ENCODE measurements at places on chromosomes 12 and 14.
A peak's percentile ranks its signal among the peaks of the same experiment; 100 is the strongest.

- no peak for DNase-seq
These were observed 19.1 kb downstream of the ANG start for GRCh38 chr14:20707622-20708021.

DNA sequence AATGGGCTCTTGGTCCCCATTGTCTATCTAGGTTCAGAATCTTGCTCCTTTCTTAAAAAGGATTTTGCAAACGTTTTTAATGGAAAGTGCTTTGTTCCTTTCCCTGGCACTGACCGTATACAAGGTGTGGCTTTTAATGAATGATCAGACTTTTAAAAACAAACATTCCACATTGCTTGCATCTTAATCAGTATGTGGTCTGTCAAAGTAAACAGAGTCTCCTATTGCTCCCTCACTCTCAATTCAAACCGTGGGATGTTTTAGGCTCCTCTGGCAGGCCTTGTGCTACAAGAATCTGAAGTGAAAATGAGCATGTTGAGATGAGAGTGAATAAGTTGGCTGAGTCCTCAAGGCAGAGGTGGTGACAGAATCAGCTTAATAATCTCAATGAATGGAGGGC, 107.0 kb downstream of the VRK1 start:
- peak; percentile 7 for DNase-seq

DNA sequence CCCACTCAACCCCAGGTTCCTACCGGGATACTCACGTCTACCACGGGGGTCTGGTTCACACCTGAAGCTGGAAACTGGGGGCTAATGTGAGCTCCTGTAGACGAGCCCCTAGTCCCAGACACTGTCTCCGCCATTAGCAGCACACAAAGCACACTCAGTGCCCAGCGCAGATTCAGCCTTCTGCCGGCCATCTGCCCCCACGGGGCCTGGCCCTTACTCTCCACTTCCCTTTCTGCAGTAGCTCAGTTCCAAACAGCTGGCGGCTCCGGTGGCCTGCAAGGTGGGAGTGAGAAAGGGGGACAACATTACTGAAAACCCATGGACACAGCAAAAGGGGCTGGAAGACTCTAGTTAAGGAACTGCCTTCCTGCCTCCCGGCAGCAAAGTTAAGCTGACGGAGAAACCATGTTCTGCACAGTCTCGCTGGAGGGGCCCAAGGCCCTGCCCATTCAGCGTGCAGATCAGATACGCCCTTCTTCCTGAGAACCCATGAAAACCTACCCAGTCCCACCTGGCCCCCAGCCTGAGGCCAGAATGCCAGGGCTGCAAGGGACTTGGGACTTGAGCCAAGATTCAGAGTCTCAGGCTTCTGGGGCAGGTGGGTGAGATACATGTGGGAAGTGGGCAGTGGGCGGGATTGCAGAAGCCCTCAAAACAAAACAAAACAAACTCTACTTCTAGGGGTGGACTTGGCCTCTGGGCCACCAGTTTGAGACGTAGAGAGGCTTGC, 2.1 kb downstream of the SLC8B1 start:
- no peak for DNase-seq

DNA sequence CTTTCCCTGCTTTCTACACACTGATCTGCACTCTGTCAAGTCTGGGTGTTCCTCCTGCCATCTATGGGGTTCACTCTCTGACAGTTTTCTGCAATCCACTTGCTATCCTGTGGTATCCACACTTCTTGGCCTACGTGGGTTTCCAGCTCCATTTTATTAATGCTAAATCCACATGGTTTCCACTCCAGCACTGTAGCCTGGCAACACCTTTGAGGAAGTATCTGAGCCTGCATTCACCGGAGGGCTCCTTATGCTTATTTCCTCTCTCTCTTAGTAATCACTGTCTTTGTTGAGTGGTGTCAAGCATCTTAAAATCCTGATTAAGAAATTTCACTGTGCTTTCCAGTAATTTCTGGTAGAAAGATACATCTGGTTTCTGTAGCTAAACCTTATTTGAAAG, 703.7 kb downstream of the TMEM121 start:
- DNase-seq: no peak

GRCh38 chr12:70876952-70877351, 43.6 kb downstream of the PTPRR start:
- no peak for DNase-seq

GRCh38 chr12:3959799-3960560, 86.8 kb upstream of the PARP11 start:
- no peak for DNase-seq

DNA sequence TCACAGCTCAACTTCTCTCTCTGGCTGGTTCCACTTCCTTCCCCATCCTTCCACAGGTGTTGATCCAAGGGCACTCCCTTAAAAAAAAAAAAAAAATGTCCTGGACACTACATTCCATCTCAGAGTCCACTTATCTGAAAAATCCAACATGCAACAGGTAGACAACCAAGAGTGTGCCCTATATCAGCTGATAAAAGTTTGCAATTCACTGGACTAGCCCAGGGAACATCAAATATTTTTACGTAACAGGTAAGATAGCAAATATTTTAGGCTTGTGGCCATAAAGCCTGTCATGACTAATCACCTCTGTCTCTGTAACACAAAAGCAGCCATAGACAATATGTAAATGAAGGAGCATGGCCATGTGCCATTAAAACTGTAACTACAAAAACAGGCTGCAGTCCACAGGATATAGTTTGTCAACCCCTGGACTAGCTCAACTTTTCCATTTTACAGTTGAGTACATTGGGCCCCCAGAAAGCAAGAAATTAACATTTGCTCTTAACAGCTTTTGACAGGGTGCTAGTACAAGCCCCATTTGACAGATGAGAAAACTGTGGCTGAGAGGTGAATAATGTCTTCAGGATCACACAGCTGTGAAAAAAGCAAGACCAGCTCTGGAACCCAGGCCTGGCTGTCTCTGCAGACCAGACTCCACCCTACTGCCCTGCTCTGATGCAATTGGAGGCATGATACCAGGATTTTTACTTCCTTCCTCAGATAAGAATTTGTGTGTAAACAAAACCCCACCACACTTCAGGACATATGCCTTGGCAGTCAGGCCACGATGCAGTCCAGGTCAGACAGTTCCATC, 68.9 kb downstream of the CMKLR1 start:
- no peak for DNase-seq

GRCh38 chr14:79580906-79581305, 630.4 kb downstream of the DIO2 start:
- no peak for DNase-seq

DNA sequence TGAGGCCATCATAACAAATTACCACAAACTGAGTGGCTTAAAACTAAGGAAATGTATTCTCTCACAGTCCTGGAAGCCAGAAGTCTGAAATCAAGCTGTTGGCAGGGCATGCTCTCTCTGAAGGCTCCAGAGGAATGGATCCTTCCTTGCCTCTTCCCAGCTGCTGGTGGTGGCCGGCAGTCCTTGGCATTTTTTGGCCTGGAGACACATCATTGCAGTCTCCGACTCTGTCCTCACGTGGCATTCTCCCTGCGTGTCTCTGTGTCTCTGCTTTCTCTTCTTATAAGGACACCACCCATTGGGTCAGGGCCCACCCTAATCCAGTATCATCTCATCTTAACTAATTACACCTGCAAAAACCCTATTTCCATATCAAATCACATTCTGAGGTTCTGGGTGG, 206.1 kb downstream of the SLC41A2 start:
- DNase-seq: no peak

GRCh38 chr14:60648249-60648933, 886 bp downstream of the SIX1 start:
- no peak for DNase-seq

- no peak for DNase-seq
These were observed 11.4 kb upstream of the CYP46A1 start for GRCh38 chr14:99672506-99673304.

DNA sequence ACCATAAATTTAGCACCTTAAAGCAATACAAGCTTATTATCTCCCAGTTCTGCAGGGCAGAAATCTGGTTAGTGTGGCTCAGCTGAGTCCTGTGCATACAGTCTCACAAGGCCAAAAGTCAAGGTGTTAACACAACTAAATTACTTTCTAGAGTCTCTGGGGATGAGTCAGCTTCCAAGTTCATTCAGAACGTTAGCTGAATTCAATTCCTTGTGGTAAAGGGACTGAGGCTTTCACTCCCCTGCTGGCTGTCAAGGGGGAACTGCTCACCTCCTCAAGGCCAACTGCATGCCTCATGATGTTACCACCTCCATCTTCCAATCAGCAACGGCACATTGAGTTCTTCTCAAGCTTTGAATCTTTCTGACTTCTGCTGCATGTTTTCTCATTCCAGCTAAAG, 27.6 kb downstream of the EML5 start:
- DNase-seq: peak; percentile 24

- no peak for DNase-seq
These were observed 4.6 kb downstream of the FAM177A1 start for GRCh38 chr14:35050652-35051051.

DNA sequence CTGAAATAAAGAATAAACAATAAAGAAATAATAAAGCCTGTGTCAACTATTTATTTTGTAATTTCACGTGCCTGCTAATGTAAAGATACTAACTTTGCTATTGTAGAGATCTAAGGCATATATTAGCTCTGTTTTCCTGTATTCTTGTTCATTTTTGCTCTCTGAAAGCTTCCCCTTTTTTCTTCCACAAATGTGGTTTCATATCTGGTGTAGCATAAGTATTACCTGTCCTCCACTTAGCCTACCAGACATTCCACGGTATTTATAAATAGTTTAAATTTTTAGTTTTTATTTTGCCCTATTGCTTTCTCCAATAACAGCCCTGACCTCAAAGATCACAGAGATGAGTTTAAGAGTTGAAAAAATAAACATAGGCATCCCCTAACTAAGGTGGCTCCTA, 92.6 kb upstream of the ATP2B1 start:
- DNase-seq: no peak

GRCh38 chr12:64737539-64737938, 21.7 kb downstream of the GNS start:
- DNase-seq: no peak

DNA sequence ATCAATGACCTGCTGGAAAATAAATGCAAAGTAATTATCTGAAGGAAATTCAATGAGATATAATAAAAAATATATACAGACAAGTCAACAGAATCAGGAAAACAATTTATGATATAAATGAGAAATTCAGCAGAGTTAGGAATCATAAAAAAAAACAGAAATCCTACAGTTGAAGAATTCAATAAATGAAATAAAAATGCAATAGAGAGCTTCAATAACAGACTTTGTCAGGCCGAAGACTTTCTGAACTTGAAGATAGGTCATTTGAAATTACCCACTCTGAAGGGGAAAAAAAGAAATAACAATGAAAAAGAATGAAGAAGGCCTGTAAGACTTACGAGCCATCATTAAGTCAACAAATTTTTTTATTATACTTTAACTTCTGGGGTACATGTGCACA, 15.5 kb upstream of the GARIN2 start:
- no peak for DNase-seq

GRCh38 chr14:102764220-102764671, 13.0 kb upstream of the TRAF3 start:
- DNase-seq: no peak

- no peak for DNase-seq
These were observed 19.8 kb upstream of the CABP1 start for GRCh38 chr12:120620624-120621023.

GRCh38 chr12:95099270-95099790, 25.9 kb upstream of the NR2C1 start:
- DNase-seq: peak; percentile 92
